Sigmoid colon (tissue), 7 donors: ENCODE measurements at places on chromosomes 3 and 15. TPM values are rescaled to one million over a fixed set of nuclear protein-coding genes. Genes with fewer than 3 reads are reported as not detected.

- DNase-seq, result no peak
These were observed 35.5 kb downstream of the IL5RA start for GRCh38 chr3:3074551-3075257.

- no peak for DNase-seq
These were observed 44.6 kb downstream of the FMN1 start for GRCh38 chr15:33149919-33150318.

- DNase-seq, result no peak
These were observed 19.1 kb upstream of the TBC1D21 start for GRCh38 chr15:73854265-73854664.

DNA sequence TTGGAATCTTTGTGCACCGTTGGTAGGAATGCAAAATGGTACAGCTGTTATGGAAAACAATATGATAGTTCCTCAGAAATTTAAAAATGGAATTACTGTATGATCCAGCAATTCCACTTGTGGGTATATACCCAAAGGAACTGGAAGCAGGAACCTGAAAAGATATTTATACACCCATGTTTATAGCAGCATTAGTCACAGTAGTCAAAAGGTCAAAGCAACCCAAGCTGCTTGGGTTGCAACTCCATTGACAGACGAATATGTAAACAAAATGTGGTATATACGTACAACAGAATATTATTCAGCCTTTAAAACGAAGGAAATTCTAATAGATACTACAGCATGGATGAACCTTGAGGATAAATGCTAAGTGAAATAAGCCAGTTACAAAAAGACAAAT, 35.0 kb upstream of the CAPN3 start:
- DNase-seq, result no peak

GRCh38 chr3:198080521-198081384, 120.7 kb downstream of the LMLN start:
- DNase-seq, result peak; percentile 78

DNA sequence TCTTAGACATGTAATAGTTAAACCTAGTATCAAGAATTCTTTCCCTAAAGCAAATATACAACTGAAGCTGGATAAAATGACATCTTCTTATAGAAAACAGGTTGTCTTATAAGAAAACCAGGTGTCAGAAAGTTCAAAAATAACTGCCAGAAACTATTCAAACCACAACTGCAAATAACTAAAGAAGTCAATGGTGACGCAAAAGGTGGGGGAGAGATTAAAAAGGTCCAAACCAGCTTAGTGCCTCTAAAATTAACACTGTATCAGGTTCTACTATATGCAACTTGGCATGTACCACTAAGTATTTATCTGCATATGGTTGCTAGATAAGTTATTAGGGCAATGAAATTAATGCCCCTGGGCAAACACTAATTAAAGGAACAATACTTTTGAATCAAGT, 136.8 kb downstream of the TBL1XR1 start:
- no peak for DNase-seq

The HESX1 gene
- total RNA-seq, result not detected

The PIGX gene
- 24.3 TPM for total RNA-seq
